ENCODE measurements at places on chromosomes 2 and 18.

DNA sequence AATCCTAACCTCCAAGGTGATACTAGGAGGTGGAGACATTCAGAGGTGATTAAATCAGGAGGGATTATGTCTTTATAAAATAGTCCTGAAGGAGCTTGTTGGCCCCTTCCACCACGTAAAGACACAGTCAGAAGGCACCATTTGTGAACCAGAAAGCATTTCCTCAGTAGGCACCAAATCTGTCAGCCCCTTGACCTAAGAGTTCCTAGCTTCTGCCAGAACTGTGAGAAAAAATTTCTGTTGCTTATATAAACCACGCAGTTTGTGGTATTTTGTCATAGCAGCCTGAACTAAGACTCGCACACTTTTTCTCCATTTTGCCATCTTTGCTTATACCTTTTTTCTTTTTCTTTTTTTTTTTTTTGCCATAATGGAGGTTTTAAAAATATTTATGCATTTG is 18.6 kb upstream of the NARS1 start:
- no peak for DNase-seq

- no peak for DNase-seq
Observed at GRCh38 chr18:33761363-33761762, 183.3 kb downstream of the ASXL3 start.

DNA sequence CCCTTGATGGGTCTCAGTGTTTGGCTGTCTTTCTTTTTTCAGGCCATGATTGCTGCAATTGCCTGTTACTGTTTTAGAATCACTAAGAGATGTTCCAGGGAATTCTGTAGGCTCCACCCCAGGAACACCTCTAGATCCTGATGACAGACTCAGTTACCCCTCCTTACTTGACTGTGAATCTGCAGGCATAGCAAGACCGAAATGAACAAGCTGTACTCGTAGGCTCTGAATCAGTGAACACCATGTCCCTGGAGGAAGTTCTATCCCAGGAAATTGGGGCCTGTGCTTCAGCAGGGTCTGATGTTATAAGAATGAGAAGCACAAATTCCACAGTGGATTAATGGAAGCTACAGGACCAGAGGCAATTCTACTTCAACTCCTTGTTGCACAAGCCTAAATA is 148.6 kb downstream of the COPS8 start:
- no peak for DNase-seq

- DNase-seq: no peak
Observed at GRCh38 chr2:55805686-55806085, 112.0 kb upstream of the PNPT1 start.

DNA sequence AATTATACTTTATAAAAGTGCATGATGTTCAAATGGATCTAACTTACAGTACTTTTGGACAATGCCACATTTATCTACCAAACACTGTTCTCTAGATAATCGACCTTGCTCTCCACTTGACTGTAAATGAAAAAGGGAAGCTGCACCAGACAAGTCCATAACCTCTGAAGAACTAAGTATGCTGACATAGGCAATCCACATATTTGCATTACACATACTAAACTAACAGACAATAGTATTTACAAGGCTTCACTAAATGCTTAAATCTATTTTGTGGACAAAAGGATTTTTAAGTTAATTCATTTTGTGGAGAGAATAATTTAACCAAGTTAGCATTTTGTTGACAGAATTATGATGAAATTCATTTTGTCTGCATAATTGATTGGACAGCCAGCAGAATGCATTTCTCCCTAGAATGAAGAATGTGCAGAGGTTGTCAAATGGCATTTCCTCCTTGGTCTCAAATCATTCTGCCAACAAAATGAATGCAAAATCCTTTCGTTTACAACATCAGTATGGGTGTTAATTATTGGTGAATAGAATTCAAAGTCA is 520.9 kb downstream of the CPS1 start:
- no peak for DNase-seq

DNA sequence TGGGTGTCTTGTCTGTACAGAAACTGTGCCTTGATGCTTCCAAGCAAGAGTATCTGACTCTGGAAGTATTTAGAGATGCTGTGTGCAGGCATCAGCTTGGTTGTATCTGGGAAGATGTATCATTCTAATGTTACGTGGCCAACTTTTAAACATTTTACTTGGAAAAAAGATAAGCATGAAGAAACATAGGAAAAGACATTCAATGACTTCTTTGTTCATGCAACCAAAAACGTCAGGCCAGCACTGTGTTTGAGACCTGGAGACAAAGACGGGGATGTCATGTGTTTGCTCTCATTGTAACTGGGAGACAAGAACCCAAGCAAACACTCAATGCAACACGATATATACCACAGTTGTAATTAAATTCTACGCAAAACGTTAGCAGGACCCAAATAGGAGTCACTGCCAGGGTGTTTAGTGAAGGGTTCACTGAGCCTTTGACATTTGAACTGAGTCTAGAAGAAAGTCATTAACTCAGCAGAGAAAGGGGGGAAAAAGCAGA is 8.9 kb upstream of the SESTD1 start:
- no peak for DNase-seq

DNA sequence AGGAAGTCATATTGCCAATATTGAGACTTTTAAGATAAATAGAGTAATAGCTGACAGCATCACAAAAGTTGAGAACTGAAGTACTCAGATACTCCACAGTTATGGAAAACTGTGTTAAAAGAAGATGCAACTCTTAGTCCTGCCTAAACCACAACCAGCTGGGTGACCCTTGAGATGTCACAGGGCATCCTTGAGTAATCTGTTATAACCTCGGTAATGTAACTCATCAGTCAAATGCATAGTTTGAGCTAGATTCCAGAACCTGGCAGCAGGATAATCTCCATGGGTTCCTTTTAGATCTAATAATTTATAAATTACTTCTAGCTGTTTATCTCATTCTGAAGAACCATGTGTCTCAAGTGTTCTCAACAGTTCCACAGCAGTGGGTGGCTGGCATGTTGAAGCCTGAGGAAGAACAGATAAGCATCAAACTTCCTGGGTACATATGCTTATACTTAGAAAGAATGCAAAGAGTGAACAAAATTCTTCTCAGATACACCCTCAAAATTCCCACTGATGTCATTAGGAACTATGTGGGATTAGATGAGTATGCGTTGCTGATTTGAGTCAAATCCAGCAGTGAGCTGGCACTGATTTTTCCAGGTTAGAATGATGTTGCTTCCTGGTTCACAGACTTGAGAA is 304.1 kb upstream of the ERBB4 start:
- DNase-seq: no peak
